ENCODE measurements at places on chromosomes 2 and 18.

- no peak for DNase-seq
These were observed 137.5 kb downstream of the PTGR3 start for GRCh38 chr18:75071484-75071785.

- DNase-seq, result no peak
These were observed 296.9 kb upstream of the CYRIA start for GRCh38 chr2:16962505-16962904.

DNA sequence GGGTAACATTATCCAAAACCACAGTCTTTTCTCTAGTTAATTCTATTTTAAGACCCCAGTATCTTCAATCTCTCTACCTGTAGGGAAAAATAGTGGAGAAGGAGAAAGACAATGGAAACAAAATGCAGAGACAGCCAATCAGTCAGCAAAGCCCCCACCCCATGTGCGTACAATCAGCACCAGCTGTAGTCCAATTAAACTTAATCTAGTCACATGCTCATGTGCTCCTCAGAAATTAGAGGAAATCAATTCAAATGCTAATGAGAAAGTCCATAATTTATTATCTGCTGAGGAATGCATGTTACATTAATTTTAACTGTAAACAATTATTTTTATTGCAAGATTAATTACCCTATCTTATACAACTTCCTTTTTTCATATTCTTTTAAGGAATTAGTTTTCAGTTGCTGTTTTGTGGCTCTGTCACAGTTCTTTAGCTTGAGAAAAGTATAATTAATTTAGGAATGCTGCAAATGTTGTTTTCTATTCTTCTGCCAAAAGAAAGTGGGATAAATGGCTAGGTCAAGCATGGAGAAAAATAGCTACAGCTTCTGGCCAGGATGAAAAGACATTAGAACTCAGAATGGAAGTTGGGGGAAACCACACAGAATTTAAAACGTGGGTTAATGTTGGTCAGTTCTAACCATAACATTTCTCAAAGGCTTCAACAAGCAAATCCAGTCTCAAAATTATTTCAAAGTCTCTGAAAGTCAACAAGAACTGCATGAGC, 232.4 kb upstream of the HNRNPA3 start:
- no peak for DNase-seq

DNA sequence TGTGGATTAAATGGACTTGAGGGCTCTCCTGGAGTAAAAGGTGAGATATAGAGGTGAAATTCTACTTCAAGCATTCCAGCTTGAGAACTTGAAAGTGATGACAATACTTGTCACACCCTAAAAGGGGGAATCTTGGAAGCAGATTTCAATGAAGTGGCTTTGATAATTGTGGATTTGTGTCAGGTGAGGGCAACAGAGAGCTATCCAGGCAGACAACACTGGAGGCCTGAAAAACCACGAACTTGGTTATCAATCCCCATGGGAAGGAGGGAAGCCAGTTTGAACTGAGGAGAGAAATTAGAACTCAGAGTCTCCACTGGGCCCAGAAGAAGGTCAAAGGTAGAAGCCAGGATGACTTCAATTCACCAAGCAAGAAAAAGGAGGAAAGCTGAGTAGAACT, 263.9 kb downstream of the FIGN start:
- DNase-seq, result peak; percentile 19

- peak; percentile 50 for DNase-seq
These were observed 189.3 kb downstream of the RNF152 start for GRCh38 chr18:61703508-61703907.

DNA sequence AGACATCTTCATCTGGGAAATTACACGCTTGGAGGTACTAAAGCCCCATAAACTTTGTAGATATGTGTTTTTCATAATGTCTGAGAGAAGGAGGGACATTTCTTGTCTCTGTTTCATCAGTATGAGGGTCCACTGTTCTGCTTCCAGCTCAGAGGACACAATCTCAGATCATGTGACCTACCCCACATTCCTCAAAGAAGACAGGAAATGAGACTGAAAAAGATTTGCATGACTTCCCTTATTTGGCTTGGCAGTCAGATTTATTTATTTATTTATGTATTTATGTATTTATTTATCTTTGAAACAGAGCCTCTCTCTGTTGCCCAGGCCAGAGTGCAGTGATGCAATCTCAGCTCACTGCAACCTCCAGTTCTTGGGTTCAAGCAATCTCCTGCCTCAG, 463.7 kb upstream of the RGPD4 start:
- peak; percentile 64 for DNase-seq

DNA sequence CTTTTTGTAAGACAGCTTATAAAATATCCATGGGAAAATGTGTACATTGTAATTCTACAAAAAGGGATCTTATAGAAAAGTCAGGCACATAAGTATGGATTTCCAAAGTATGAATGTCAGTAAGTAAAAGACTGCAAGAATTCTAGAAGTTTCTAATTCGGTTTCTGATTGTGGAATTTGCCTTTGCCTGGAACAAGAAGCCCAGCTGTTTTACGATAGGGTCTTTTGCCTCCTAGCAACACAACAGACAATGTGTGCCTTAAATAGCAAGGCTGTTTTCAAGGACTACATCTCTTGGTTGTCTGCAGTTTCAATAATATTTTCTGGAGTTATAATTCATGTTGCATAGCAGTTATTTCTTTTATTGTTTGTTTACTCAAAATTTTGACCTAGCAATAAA, 312.9 kb downstream of the MTX2 start:
- peak; percentile 9 for DNase-seq

- no peak for DNase-seq
These were observed 344.4 kb upstream of the SLC39A10 start for GRCh38 chr2:195312662-195313061.

All from fibroblast of skin of back (primary cell).